ENCODE measurements at places on chromosomes 4 and X.

- DNase-seq = no peak
Measured at GRCh38 chr4:70930530-70931256, 28.5 kb downstream of the MOB1B start.

DNA sequence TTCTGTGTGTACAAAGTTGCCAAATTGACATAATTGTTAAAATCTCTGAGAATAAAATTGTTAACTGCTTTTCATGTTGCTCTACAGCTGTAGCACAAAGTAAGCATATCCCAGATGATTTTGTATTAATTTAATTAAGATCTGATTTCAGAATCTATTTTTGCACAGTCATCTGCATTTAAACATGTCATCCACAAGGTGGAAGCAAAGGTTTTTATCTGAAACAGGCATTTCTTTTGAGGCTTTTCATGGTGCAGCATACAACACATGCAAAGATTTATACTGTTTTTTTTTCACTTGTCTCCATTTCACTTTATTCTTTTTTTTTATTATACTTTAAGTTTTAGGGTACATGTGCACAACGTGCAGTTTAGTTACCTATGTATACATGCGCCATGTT is 51.2 kb downstream of the GC start:
- DNase-seq = no peak

DNA sequence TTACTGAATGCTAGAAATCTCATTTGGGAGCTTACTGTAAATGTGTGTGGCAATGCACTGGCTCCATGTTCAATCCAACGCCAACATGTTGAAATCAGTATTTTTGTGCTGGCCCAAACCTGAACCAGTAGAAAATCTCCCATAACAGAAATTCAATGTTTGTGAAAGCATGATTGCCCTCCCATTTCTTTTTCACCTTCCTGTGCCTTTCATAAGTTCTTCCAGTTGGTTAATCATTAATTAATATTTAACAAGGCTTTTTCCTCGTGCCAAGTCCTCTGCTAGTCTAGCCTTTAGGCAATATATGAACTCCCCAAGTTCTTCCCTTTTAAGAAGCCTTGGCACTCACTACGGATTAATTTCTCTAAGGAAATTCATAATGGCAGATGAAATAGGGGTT is 1.3 kb upstream of the PLS3 start:
- DNase-seq = no peak

GRCh38 chr4:28310926-28311325 is 1450.3 kb downstream of the STIM2 start:
- no peak for DNase-seq
